ENCODE measurements at places on chromosomes 12 and 14.

GRCh38 chr14:82075566-82075965 lies 541.9 kb upstream of the SEL1L start:
- DNase-seq: peak; percentile 17

DNA sequence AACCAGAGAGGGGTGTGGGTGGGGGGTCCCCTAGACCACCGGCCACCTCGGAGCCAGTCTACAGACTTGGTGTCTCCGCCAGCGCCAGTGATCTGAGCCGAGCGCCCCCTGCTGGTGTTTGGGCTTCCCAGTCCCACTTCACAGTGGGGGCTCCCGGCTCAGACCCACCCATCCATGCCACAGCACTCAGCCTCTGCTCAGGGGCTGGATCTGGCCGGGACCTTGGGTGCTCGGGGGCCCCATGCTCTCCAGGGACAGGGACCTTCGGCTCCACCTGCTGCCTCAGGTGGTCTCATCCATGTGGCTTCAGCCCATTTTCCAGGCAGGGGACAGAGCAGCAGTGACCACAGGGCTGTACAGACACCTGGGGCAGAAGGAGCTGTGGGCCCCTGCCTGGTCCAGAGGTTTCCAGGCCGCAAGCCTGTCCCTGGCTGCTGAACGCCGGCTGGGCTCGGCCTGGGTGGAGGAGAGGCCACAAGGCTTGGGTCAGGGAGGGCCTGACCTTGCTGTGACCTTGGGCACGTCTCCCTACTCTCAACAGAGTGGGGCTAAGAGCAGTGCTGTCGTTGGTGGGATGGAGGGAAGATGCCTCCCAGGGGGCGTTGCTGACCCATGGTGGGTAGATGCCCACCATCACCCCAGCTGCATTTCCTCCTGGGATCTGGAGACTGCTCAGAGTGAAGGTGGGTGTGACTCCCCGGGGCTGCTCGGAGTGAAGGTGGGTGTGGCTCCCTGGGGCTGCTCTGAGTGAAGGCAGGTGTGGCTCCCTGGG lies 86.3 kb downstream of the KIF26A start:
- DNase-seq: peak; percentile 44

DNA sequence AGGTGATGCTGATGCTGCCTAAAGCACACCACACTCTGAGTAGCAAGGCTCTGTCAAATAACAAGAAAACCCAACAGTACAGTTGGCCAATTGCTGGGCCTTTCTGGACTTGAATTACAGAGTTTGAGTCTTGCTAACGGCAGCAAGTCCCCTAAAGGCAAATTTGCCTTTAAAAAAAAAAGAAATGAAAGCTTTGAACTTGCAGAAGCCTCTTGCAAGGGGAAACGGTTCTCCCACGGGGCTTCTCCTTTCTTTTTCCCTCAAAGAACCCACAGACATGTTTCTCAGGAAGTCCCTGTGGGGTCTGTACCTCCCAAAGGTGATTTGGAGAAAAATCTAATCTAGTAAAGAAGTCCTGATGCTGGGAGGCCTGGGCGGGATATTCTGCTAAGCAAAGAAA lies 191.3 kb upstream of the MYL2 start:
- DNase-seq: no peak

DNA sequence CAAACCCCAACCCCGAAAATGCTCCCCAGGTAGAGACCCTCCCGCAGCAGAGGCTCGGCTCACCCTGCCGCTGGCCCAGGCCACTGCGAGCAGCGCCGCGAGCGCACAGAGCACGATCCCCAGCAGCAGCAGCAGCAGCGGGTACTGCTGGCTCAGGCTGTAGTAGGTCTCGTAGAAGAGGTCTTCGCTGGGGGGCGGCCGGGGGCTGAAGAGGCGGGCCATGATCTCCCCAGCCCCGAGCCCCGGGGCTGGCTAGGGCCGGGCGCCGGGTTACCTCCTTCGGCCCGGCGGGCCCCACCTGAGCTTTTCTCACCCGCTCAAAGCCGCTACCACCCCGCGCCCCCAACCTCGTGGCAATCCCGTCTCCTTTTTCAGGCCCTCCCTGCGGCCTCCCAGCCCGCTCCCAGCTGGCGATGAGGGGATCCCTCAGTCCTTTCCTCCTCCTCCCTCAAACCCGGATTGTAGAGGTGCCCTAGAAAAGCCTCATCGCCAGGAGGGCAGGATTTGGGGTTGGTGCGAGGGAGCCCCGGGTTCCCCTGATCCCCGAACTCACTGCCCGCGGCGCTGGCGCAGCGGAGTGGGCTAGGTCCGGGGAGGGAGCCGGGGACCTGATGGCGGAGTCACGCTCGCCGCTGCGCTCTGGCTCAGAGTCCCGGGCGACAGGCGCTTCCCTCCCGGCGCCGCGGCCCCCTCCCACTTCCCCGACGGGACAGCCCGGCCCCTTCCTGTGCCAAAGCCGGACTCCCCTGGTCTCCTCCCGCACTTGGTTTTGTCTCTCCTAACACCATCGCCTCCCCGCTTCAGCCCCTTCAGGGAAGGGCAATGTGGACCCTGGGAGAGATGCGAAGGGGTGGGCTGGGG lies at the start of gene ADCY4:
ADCY4 (minus strand) TSS at position 641 of the 861 bp plus-strand sequence; CDS start at position 222, 419 bp downstream.
- no peak for DNase-seq

GRCh38 chr12:15662983-15663659 lies 126.1 kb downstream of the EPS8 start:
- no peak for DNase-seq

DNA sequence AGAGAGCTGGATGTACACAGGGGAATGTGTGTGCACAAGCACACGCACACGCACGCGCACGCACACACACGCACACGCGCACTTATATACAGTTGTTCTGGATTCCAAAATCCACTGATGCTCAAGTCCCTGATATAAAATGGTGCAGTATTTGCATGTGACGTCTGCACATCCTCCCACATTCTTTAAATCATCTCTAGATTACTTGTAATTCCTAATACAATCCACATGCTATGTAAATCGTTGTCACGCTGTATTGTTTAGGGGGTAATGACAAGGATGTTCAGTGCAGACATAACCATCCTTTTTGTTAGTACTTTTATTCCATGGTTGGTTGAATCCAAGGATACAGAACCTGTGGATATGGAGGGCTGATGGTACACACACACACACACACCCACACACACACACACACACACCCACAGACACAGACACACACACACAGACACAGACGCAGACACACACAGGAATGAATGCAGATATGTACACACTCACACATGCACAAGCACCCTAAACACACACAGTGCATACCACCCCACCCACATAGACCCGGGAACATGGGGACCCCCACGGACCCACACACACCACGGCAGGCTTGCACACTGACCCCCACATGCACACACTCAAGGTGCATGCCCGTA lies 188.5 kb upstream of the PRMT8 start:
- DNase-seq: no peak

- DNase-seq: no peak
These were observed 20.2 kb downstream of the CEP170B start for GRCh38 chr14:104885031-104885972.

GRCh38 chr14:75277008-75277814 lies 1.4 kb upstream of the FOS start:
- DNase-seq: peak; percentile 61

DNA sequence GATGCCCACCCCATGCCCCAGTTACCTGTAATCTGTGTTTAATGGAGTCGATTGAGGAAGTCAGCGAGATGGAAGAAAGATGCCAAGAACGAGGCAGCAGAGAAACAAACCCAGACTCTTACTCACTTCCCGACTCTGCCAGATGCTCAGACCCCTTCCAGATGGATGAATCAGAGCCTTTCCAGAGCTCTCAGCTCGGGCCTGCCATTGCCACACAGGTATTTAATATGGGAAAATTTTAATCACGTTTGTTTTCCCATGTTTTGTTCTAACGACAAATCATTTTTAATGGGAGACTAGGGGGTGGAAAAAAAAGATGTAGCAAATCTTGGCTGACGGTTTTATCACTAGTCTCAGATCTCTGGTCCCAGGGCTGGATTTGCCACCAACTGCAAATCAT lies 72.5 kb upstream of the SRRM4 start:
- DNase-seq: no peak

- no peak for DNase-seq
These were observed 64.2 kb downstream of the ELK3 start for GRCh38 chr12:96258104-96258961.

- DNase-seq: no peak
These were observed 288.2 kb downstream of the CCDC59 start for GRCh38 chr12:82069931-82070514.

GRCh38 chr12:121918679-121919038 lies 267 bp downstream of the CFAP251 start:
- DNase-seq: peak; percentile 8

DNA sequence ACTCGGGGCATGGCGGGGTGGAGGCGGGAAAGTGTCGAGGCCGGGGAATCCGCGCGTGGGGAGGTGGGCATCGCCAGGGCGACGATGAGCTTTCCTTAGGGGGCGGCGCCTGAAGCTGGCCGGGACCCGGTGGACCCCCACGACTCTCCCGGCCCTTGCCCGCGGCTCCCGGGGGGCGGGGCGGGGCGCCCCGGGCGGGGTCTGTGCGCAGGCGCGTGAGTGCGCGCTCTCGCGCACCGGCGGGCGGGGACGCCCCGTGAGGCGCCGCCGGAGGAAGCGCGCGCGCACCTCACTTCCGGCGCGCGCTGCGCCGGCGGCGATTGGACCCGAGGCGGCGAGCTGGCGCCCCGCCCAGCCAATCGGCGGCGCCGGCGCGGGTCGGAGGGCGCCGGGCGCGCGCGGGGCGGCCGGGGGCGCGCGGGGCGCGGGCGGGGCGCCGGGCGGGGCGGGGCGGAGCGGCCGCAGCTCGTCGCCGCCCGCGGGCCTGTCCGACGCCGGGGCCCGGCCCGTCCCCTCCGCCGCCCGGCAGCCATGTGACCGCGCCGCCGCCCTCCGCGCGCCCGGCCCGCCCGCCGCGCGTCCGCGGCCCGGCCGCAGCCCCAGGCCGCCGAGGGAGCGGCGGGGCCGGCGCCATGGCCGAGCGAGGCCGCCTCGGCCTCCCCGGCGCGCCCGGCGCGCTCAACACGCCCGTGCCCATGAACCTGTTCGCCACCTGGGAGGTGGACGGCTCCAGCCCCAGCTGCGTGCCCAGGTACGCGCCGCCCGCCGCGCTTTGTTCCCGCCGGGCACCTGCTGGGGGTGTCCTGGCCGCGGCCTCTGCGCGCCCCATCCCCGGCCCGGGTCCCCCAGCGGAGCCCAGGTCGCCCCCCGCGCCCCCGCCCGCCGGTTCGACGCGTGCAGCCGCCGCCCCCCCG lies at the start of gene PACS2:
PACS2 (plus strand) TSS at position 462 of the 914 bp plus-strand sequence; CDS start at position 633, 171 bp downstream.
- DNase-seq: peak; percentile 87

DNA sequence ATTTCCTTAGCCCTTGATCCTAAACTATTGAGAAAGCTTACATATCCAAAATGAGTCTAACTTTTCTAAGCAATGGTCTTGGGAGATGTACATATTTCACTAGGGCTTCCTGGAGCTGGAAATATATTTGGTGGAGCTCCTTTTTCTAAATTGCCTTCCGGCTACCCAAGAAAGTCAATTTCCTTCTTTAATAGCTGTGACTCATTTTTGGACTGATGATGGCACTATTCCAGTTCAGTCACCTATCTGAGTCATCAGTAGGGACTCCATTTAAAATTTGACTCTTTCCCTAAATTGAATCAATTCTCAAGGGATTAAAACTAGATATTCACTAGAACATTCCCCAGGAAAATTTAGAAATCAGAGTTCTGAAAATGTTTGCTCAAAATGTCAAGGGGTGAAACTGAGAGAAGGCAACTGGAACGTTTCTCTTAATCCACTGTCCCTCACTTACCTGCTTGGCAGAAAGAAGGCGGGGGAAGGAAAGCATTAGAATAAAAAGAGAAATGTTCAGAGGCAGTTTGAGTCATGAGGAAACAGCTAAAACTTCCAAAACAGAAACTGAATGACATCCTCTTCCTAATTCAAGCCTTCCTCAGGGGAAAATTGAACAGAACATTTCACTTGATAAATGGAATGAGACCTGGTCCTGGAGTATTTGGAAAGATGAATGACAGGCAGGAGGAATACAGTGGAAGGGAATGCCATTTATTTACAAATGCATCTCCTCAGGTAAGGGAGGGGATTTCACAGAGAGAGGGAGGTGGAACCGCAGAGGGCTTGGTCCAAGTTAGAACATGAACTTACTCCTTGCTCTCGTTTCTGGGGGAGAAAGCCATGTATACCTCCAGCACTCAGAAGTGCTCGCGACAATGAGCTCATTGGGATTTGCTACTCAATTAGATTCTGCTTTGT lies 91.2 kb downstream of the RGS6 start:
- no peak for DNase-seq

- no peak for DNase-seq
These were observed 602.1 kb upstream of the TMEM132C start for GRCh38 chr12:127664901-127665300.

- no peak for DNase-seq
These were observed 17.0 kb upstream of the BCL7A start for GRCh38 chr12:122004633-122005071.

DNA sequence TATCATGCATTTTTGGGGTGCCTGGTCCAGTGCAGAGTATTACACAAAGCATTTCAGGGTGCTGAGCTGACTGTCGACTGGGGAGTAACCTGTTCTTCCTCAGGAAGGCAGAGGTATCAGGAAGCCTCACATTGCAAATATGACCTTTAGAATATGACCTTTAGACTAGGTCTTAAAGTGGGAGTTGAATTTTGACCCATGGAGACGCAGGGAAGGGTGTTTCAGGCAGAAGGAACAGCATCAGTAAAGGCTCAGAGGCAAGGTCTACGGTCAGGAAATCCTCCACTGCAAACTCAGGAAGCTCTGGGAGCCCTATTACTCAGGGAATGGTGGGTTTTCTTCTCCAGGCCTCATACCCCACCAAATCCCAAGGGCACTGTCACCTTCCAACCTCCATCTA lies 11.3 kb downstream of the HNF1A start:
- no peak for DNase-seq

- DNase-seq: no peak
These were observed 1.4 kb downstream of the FOXA1 start for GRCh38 chr14:37593511-37594237.

GRCh38 chr12:14283489-14284144 lies 81.9 kb upstream of the ATF7IP start:
- DNase-seq: no peak

DNA sequence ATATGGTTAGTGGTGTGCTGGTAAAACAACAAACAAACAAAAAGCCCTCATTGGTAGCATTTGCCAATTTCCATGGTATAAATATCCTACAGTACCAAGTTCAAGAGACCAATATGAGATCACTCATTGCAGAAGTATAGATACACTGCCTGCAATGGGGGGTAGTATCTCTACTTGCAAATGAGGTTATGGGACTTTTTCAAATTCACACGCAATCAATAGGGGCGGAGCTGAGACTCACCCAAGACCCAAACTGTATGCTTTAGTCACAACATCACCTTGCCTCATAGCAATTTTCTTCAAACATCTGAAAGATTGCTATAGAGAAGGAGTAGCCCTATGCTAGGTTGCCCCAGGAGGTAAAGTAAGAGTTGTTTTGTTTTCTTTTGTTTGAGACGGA lies 93.7 kb downstream of the VCPKMT start:
- DNase-seq: no peak

DNA sequence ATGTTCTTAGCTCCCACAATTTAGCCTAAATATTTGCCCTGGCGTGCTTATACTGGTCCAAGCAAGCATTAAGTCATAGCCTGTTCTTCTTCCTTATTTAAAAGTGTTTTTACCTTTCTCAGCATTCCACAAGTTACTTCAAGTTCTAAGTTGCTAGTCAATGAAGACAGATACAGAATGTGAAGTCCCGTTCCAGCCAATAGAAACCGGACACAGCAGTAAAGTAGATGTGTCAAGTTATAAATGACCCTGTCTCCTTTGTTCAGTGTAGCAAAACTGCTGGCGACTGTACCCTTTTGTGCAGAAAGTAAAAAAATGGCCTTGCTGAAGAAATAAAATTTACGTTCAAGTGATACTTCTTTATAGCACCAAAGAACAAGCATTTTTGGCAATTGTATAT lies 3.9 kb downstream of the SNAPC1 start:
- DNase-seq: no peak

Data from activated CD4-positive, alpha-beta T cell treated with anti-CD3 and anti-CD28 coated beads, Interleukin-2, Interleukin-6, amounts not matched to agents 100 ng/mL and 50 ng/mL, durations not matched to agents 16 hours and 8 hours (primary cell).